Fibroblast of lung (primary cell): ENCODE measurements at places on chromosomes 7 and 10. TPM values are rescaled to one million over a fixed set of nuclear protein-coding genes. Genes with fewer than 3 reads are reported as not detected.
A peak's percentile ranks its signal among the peaks of the same experiment; 100 is the strongest.

DNA sequence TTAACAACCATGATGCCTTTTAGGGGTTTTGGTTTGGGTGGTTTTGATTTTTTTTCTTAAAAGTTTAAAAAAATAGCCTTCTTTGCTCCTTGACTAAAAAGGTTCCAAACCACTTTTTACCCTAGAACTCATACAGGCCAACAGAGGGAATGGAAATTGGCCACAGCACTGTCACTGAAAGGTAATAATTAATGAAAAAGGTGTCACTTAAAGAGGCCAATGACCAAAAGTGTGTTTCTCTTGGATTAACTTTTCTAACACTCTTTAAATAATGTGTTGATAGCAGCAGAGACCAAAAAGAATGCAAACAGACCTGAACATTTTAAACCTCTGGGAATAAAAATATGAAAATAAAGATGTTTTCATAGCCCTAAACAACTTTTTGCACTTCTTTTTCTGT lies 221.1 kb upstream of the TCF7L2 start:
- no peaks in the 10 kb centered on the region for H3K36me3 ChIP-seq
- DNase-seq: no peak
- no peaks in the 10 kb centered on the region for H3K4me1 ChIP-seq
- H3K4me3 ChIP-seq: no peak overlapping the region
- H3K27me3 ChIP-seq: no peaks in the 10 kb centered on the region
- no peak overlapping the region for H3K27ac ChIP-seq

GRCh38 chr7:91512958-91513357 lies 248.7 kb downstream of the FZD1 start:
- no peaks in the 10 kb centered on the region for H3K36me3 ChIP-seq
- no peak overlapping the region for H3K4me3 ChIP-seq
- H3K27me3 ChIP-seq: no peaks in the 10 kb centered on the region
- no peaks in the 10 kb centered on the region for H3K4me1 ChIP-seq
- H3K27ac ChIP-seq: no peak overlapping the region

GRCh38 chr10:73229567-73229966 lies 17.5 kb downstream of the DNAJC9 start:
- no peaks in the 10 kb centered on the region for H3K27me3 ChIP-seq
- no peak overlapping the region for H3K27ac ChIP-seq
- peaks cover 3% of the 10 kb centered on the region for H3K36me3 ChIP-seq
- H3K4me3 ChIP-seq: no peak overlapping the region

- H3K36me3 ChIP-seq: no peaks in the 10 kb centered on the region
- no peak overlapping the region for H3K4me3 ChIP-seq
- no peaks in the 10 kb centered on the region for H3K4me1 ChIP-seq
- no peak overlapping the region for H3K27ac ChIP-seq
Measured at GRCh38 chr7:12727455-12728191, 40.2 kb downstream of the ARL4A start.

GRCh38 chr10:107971411-107971810 lies 806.9 kb upstream of the SORCS1 start:
- H3K36me3 ChIP-seq: no peaks in the 10 kb centered on the region
- no peaks in the 10 kb centered on the region for H3K4me1 ChIP-seq
- peak; percentile 83 for DNase-seq

DNA sequence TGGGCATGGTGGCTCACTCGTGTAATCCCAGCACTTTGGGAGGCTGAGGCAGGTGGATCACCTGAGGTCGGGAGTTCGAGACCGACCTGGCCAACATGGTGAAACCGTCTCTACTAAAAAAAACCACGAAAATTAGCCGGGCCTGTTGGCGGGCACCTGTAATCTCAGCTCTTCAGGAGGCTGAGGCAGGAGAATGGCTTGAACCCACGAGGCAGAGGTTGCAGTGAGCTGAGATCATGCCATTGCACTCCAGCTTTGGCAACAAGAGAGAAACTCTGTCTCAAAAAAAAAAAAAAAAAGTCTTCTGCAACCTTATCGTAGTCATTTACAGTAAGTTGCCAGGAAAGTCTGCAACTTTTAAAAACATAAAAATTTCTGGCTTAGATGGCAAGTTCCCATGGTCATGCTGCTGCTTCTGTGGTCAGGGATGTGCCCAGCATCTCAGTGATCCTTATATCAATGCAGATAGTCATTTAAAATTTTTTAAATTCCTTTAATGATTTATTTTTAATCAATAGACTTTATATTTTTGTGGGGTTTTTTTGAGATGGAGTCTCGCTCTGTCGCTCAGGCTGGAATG lies 15.6 kb downstream of the SUFU start:
- no peak overlapping the region for H3K4me3 ChIP-seq
- peaks cover 3% of the 10 kb centered on the region for H3K4me1 ChIP-seq
- no peak overlapping the region for H3K27ac ChIP-seq
- no peaks in the 10 kb centered on the region for H3K27me3 ChIP-seq

DNA sequence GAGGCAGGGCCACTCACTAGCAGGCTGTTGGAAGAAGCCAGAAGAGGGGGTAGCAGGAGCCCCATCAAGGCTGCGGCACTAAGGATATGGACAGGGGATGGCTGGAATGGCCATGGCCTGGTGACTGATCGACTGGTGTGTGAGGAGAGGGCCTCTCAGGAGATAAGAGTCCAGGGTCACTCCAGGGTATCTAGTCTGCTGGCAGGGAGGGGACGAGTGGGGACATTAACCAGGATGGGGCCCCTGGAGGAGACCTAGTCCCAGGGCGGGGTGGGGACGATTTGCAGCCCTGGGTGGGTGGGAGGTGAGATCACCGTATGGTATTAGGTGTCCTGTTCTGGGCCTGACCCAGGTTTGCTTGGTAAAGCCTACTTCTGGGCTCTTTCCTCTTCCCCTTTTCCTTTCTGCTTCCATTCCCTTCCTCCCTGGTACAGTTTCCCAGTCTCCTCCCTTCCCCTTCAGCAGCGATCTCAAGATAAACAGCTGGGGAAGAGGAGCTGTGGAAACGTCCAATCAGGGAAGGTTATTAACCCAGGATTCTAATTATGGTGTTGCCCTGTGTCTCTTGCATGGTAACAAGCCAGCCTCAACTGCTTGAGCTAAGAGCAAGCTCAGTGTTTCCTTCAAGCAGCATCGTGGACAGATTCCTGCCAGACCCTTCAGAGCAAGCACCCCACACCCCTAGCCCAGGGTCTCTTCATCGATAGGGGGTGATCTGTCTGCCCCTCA lies 233.2 kb downstream of the RPS24 start:
- peaks cover 16% of the 10 kb centered on the region for H3K4me1 ChIP-seq
- no peak overlapping the region for H3K4me3 ChIP-seq
- no peaks in the 10 kb centered on the region for H3K36me3 ChIP-seq
- H3K27ac ChIP-seq: peak overlapping the region; percentile 55

- no peak overlapping the region for H3K4me3 ChIP-seq
- no peaks in the 10 kb centered on the region for H3K36me3 ChIP-seq
- no peaks in the 10 kb centered on the region for H3K4me1 ChIP-seq
- no peaks in the 10 kb centered on the region for H3K27me3 ChIP-seq
- DNase-seq: peak; percentile 57
Measured at GRCh38 chr10:53697038-53697437, 924.5 kb upstream of the MBL2 start.

DNA sequence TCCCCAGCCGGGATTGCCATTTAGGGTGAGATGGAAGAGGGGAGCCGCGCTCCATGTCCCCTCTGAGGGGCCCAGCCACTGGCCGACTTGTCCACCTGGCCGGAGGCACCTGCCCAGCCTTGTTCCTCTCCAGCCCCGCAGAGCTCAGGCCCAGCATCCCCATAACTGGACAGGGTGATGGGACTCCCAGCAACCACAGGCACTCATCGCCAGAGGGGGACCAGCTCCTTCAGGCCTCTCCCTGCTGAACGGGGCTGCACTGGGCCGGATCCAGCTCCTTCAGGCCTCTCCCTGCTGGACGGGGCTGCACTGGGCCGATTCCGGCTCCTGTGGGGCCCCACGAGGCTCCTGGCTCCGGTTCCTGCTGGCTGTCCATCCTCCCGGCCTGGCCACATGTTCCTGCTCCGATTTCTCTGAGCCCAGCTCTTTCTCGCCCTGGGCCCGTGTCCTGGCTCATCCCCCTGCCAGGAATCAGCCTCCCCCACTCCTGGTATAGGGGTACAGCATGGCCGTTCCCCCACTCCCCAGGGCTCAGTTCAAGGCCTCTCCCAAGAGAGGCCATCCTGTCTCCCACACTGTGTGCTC lies 56.1 kb upstream of the ADGRA1 start:
- H3K36me3 ChIP-seq: no peaks in the 10 kb centered on the region
- H3K4me3 ChIP-seq: no peak overlapping the region
- no peak overlapping the region for H3K27ac ChIP-seq
- DNase-seq: no peak

GRCh38 chr7:157528785-157529341 lies 192.1 kb downstream of the DNAJB6 start:
- no peak overlapping the region for H3K4me3 ChIP-seq
- H3K36me3 ChIP-seq: no peaks in the 10 kb centered on the region
- no peak overlapping the region for H3K27ac ChIP-seq
- H3K27me3 ChIP-seq: no peaks in the 10 kb centered on the region
- DNase-seq: no peak

- H3K27me3 ChIP-seq: no peaks in the 10 kb centered on the region
- peak overlapping the region; percentile 89 for H3K4me3 ChIP-seq
- peaks cover 33% of the 10 kb centered on the region for H3K36me3 ChIP-seq
- peaks cover 14% of the 10 kb centered on the region for H3K4me1 ChIP-seq
- DNase-seq: peak; percentile 67
- peak overlapping the region; percentile 91 for H3K27ac ChIP-seq
Measured at GRCh38 chr7:135169141-135169963, 1.2 kb downstream of the CYREN start.

- no peaks in the 10 kb centered on the region for H3K4me1 ChIP-seq
- H3K4me3 ChIP-seq: no peak overlapping the region
- peaks cover 24% of the 10 kb centered on the region for H3K36me3 ChIP-seq
- H3K27ac ChIP-seq: no peak overlapping the region
- DNase-seq: no peak
- no peaks in the 10 kb centered on the region for H3K27me3 ChIP-seq
Measured at GRCh38 chr7:262251-262572, 27.8 kb upstream of the FOXL3 start.

- DNase-seq: no peak
- peaks cover 10% of the 10 kb centered on the region for H3K4me1 ChIP-seq
- no peaks in the 10 kb centered on the region for H3K36me3 ChIP-seq
Measured at GRCh38 chr7:47142169-47142866, 439.6 kb downstream of the TNS3 start.

DNA sequence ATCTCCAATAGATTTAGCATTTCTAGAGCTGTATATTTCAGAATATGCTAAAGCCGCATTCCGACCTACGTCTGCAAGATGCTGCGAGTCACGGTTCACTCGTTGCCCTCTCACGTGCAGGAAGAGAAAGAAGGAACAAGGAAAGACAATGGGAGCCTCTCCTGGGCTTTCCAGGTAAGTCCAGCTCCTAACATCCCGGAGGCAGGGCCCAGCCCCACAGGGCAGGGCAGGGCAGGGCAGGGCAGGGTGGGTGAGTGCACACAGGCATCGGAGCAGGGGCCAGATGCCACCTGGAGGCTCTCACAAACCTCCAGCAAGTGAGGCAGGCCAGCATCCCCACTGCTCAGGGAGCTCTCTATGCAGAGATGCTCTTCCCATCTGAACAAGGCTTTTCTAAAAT lies 50.8 kb downstream of the VOPP1 start:
- no peaks in the 10 kb centered on the region for H3K4me1 ChIP-seq
- H3K36me3 ChIP-seq: peaks cover 5% of the 10 kb centered on the region
- H3K4me3 ChIP-seq: no peak overlapping the region
- H3K27me3 ChIP-seq: no peaks in the 10 kb centered on the region

STRIP2 gene
- 4.9 and 10.9 TPM in 2 replicates for total RNA-seq

SMARCD3 gene
- total RNA-seq: 23.8 and 27.0 TPM in 2 replicates

ZNF736 gene
- 5.9 and 10.2 TPM in 2 replicates for total RNA-seq

SRRM3 gene
- total RNA-seq: 1.0 and 1.7 TPM in 2 replicates

ZNF365 gene
- total RNA-seq: 2.8 and 5.8 TPM in 2 replicates

SEC24C gene
- 42.9 and 58.0 TPM in 2 replicates for total RNA-seq

BLNK gene
- total RNA-seq: 0.33 and 0.51 TPM in 2 replicates

PPP2R2D gene
- total RNA-seq: 22.1 and 23.3 TPM in 2 replicates

PTPN20 gene
- 0.33 and 1.5 TPM in 2 replicates for total RNA-seq
